Vagina (tissue), 2 donors: ENCODE measurements at places on chromosomes 11 and 22.
A peak's percentile ranks its signal among the peaks of the same experiment; 100 is the strongest.

- no peak for DNase-seq
These were observed 2.9 kb downstream of the SEPTIN5 start for GRCh38 chr22:19717181-19717580.

DNA sequence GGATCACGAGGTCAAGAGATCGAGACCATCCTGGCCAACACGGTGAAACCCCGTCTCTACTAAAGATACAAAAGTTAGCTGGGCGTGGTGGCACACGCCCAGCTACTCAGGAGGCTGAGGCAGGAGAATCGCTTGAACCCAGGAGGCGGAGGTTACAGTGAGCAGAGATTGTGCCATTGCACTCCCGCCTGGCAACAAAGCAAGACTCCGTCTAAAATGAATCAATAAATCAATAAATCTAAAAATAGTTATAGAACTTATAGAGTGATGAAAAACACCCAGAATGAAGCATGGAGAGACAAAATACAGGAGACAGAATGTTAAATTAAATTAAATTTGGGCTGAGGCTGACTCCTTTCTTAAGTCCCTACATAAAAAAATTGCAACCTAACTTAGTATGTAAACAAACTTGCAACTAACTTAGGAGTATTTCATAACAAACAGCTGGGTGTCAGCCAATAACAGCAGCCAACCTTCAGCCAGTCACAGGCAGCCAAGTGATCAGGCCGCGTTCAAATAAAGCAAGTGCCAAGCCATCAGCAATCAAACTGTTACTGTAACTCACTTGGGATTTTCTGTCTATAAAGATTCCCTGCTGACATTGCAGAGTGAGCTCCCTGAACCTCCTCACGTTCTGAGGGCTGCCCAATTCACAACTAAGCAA is 7.3 kb upstream of the TP53AIP1 start:
- no peak for DNase-seq

- peak; percentile 61 for DNase-seq
These were observed 23.8 kb downstream of the KCNQ1 start for GRCh38 chr11:2468363-2469235.

DNA sequence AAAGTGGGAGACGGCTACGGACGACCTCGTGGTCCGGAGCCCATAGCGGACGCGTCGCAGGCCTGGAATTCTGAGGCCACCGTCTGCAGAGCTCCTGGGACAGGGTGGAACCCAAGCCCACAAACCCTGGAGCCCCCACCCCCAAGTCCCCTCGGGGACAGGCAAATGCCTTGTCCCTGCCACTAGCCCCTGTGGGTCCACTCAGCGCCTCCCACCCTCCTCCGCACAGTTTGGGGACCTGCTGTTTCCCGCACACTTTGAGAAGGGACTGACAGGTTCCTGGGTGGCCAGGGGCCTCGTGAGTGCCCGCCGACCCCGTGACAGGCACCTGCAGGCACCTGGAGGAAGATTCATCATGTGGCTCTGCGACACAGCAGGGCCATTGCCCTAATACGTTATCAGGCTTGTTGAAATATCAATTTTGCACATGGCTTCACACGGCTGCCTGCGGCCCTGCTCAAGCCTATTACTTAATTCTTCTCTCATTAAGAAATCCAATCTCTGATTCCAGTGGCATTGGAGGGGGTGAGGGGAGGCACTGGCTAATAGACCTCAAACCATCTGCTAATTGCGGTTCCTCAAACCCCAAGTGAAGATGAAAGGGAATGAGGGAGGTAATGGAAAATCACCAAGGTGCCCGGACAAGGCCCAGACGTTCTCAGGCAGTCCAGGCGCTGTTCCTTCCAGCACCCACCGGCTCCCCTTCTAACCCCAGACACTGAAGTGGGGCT is 672.5 kb downstream of the BRD1 start:
- no peak for DNase-seq

- DNase-seq: no peak
These were observed 40.4 kb downstream of the SLCO2B1 start for GRCh38 chr11:75191330-75191717.

GRCh38 chr11:2234963-2235362 is 35.4 kb downstream of the ASCL2 start:
- DNase-seq: no peak

- DNase-seq: no peak
These were observed 1862.9 kb upstream of the RAG2 start for GRCh38 chr11:38460896-38461295.

- DNase-seq: no peak
These were observed 68.3 kb upstream of the CRYBB3 start for GRCh38 chr22:25131198-25131887.

DNA sequence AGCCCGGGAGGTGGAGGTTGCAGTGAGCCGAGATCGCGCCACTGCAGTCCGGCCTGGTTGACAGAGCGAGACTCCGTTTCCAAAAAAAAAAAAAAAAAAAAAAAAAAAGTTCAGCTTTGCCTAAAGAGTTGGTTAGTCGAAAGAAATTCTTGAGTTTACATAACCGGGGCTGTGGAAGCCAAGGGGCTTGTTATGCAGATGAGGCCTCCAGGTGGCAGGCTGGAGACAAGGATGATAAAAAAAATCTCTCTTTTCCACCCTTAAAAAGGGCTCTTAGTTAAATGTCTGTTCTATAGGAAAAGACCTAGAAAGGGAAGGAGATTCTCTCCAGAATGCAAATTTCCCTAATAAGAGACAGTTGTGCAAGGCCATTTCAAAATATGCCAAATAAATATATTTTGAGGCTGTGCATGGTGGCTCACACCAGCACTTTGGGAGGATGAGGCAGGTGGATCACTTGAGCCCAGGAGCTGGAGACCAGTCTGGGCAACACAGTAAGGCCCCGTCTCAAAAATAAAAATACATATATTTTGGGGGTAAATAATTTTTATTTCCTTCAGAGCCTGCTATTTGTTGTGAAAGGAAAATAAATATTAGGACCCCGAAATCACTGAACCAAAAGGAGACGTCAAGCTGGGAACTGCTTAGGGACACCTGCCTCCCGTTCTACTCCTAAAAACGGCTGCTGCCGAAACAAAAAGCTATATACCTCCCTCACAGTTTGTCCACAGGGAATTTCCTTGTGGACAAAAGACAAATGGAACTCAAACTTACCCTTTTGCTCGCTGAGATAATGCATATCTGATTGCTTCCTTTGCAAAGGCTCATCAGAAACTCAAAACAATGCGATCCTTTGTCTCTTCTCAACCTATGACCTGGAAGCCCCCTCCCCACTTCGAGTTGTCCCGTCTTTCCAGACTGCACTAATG is 2.4 kb upstream of the IFITM2 start:
- no peak for DNase-seq

DNA sequence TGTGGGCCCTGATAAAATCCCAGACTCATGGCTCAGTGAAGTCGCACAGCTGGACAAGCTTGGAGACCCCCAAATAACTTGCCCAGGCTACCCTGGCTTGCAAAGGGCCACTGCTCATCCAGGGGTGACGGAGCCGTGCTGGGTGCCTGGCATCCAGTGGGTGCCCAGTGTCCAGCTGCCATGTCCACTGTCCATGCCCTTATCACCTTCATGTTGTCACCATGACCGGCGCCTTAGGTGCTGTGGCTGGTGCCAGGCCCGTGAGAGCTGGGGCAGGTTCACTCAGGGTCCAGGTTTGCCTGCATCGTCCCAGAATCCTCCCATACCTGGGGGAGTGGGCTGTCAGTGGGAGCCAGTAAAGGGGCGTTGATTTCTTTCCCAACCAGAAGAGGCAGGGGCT is 57.4 kb downstream of the LRP5 start:
- DNase-seq: no peak

DNA sequence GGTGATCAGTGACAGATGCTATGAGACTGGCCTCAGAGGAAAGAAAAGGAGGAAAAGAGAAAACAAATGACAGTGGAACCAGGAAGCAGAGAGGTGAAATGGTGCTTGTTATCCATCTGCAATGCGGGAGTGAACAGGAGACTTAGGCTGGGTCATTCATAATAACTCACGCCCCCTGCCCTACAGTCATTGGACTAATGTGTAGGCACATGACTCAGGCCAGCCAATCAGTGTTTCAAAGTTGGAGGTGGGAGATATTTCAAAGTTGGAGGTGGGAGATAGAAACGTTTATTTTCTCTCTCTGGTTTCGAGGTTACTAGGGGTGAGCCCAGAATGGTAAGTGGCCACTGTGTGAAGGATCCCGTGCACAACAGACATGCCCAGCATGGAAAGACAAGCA is 30.3 kb downstream of the SLC22A6 start:
- peak; percentile 1 for DNase-seq

GRCh38 chr11:69918231-69918937 is 99.2 kb upstream of the FGF3 start:
- DNase-seq: no peak

DNA sequence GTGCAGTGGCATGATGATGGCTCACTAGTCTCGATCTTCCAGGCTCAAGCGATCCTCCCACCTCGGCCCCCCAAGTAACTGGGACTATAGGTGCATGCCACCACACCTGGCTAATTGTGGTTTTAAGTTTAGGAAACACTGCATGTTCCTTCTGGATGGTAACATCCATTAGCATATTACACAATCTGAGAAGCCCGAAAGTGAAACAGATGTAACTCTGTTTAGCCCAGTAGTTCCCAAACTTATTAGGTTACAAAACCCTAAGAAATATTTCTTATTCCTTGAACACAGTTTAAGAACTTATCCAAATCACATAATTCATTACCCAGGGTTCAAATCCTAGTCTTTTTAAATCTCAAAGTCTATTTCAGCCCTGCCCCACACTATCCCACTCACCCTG is 28.3 kb downstream of the POLDIP3 start:
- DNase-seq: no peak

- DNase-seq: no peak
These were observed 313.9 kb upstream of the B3GAT1 start for GRCh38 chr11:134725716-134726639.

DNA sequence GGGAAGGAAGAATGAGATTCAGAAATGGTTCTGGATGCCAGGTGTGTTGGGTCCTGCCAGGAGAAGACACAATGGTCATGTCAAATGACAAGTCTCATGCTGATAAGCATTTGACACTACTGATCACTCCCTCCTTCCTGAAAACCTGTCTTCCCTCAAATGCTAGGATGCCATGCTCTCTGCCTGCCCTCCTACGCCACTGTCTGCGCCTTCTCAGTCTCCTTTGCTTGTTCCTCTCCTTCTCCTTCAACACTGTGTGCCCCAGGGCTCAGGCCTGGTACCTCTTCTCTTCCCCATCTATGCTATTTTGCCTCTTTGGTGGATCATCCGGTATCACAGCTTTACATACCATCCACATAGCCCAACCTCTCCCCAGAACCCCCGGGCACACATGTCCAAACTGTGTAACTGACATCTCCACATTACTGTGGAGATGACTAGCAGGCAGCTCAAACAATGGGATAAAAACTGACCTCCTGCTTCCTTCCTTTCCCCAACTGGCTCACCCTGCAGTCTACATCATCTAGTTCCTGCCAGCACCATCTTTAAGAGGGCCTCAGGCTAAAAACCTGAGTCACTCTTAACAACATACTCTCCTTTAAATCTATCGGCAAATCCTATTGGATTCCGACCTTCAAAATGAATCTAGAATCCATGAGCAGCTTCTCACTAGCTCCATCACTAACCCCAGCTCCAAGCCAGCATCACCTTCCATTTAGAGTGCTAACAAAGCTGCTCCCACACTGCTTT is 8.2 kb downstream of the AP1B1 start:
- no peak for DNase-seq

DNA sequence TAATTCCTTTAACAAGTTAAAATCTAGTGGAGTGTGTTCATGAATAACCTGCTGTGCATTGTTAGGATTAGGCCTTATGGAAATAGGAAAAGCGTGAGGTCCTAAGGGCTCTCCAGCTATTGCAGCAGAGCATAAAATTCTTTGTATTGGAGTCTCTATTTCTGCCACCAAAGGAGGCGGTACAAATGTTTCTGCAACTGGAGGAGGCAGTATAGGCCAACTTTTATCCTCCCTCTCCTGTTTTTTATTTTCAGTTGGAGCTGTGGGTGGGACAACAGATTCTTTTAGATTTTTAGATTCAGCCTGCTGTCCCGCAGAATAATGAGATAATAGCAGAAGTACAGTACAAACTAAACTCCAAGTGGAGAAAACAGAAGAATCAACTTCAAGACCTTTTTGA is 26.2 kb downstream of the OR10A6 start:
- DNase-seq: no peak

- no peak for DNase-seq
These were observed 17.9 kb downstream of the USH1C start for GRCh38 chr11:17526326-17526725.

- no peak for DNase-seq
These were observed 16.6 kb upstream of the RRP7A start for GRCh38 chr22:42536166-42536565.

GRCh38 chr22:30541961-30542810 is 4.4 kb downstream of the SEC14L6 start:
- DNase-seq: no peak

- no peak for DNase-seq
These were observed 6.4 kb downstream of the POLDIP3 start for GRCh38 chr22:42608136-42608822.

- no peak for DNase-seq
These were observed 12.6 kb upstream of the UPB1 start for GRCh38 chr22:24482575-24482974.

GRCh38 chr11:12674571-12674935 is 332 bp downstream of the TEAD1 start:
- no peak for DNase-seq

DNA sequence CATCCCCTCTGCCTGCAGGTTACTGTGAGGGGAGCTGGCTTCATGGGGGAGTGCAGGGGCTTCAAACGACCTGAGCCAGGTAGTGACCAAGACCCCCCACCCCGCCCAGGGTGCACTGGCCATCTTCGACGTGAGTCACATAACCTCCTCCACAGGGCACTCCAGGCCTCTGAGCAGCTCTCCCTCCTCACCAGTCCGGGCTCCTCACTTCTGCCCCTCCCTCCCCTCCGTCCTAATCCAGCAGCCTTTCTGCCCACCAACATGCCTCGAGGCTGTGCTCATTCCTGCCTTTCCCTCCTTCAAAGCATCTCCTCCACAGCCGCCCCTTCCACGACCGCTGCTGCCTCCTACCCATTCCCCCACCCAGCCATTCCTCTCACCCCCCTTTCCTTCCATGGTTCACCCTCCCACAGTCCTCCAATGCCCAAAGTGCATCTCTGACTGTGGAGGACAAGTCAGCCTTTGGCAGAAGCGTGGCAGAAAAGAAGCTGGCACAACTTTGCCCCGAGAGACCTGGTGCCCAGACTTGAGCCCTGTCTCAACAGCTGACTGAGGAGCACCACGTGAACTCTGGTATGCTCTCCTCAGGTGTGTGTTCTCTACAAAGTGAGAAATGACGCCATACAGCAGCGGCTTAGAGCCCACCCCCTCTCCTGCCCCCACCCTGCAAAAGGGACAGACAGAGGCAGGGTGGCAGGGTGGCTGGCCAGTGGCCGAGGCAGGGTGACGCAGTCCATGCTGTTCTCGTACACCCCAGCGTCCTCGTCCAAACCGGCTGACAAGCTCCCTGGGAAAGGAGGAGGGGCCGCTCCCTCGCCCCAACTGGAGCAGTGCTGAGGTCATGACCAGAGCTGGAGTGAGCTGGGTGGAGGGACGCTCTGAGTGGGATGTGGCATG is 30.4 kb downstream of the OPCML start:
- peak; percentile 69 for DNase-seq

GRCh38 chr11:80816454-80816847 is 1375.6 kb upstream of the TENM4 start:
- no peak for DNase-seq
